ENCODE measurements at places on chromosomes 6 and 20.

DNA sequence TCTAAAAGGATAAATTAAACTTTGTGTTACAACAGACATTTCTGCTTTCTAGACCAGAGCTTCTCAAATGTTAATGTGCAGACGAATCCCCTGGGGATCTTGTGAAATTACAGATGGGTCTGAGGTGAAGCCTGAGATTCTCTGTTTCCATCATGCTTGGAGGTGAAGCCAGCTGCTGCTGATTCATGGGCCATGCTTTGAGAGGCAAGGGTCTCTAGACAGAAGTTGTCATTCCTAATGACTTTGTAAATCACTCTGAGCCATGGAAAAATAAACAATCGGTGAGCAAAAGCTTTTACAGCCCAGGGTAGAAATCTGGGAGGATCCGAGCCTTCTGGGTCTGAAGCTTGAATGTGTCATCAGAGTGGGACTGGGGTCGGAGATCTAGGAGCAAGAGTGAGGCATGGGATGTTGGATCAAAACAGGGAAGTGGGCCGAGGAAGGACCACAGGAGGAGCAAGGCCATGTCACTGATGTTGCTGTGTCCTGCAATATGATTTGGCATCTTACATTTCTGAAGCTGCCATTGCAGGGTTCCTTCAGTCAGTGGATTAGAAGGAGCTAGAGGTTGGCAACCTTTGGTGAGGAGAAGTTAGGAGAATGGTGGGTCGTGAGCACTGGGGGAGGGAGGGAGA is 77.3 kb downstream of the TRMT11 start:
- no peak for DNase-seq

- DNase-seq = no peak
Measured at GRCh38 chr20:3785240-3786125, 1.1 kb downstream of the CENPB start.

- DNase-seq = no peak
Measured at GRCh38 chr6:153135681-153136080, 4.6 kb upstream of the RGS17 start.

GRCh38 chr6:31860349-31860748 is 2.3 kb downstream of the NEU1 start:
- DNase-seq = no peak

DNA sequence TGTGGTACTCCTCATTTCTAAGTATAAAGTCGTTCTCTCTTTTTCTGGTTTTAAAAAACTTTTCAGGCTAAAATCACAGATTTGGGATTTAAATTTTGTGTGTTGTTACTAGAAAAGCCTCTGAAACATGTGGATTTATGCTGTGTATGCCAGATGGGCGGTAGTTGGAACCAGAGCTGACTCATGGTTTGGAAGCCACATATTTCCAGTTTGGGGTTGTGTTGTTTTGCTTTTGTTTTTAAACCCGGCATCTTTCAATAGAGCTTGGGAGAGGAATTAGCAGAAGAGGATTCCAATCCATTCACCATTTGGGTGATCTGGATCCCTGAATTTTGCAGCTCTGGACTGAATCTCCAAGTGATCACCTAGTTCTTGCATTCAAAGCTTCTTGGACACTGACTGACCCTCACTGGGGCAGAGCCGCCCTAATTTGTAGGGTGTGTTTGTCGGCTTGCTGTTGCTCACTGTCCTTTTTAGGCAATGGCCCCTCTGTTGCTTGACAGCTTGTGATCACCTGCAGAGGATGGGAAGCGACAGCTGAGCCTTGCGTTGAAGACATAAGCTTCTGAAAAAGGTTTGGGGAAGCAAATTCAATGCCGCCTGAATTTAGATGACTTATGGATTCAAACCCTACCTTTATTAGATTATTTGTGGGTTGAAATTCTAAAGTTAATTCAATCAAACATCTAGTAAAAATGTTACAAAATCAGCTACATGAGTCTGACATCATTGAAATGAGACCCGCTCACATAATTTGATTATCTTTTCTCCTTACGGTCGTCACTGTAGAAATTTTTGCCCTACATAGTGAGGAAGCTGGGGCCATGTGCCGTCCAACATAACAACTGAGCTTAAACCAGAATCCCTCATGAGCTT is 79.9 kb upstream of the CD83 start:
- DNase-seq = no peak

DNA sequence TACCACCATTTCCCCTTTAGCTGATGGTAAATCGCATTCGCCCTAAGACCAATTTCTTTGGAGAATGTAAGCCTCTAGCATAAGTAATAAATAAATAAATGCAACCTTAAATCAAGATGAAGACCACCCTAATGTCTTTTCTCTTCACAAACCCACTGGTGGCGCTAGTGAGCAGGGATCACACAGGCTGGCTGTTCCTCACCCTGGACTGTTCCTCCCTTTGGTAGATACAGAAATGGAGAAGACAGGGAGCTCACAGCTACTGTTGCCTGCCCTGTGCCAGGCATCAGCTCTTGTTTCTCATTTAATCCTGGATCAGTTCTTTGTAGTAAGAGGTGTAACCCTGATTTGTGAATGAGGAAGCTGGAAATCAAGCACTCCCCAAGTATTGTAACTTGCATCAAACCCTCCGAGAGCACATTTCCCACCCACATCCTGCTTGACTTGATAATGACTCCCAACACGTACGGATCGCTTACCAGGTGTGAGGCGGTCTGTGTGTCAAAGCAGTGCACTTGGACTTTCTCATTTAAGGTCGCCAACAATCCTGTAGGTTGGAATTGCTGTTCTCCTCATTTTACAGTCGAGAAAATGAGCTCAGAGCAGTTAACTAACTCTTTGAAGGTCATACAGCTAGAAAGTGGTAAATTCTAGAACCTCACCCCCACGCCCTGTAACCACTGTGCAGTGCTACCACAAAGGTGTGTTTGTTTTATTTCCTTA is 236.1 kb downstream of the TSHZ2 start:
- no peak for DNase-seq

DNA sequence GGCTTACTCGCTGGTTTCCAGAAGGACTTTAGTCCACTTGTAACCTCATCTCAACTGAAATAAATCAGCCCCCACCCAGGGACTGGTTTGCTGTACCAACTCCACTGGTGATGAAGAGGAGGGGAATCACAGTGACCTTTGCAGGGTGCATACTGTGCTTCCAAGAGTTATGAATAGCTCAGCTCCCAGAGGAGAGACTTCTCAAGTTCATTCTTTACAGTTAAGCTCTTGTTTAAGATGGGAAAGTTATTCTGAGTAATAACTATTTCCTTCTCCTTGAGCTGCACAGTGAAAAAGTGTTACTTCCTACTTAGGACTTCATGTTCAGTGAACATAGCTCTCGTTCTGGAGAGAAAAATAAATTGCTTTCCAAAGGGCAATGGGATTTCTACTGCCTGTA is 166.5 kb upstream of the ECI2 start:
- no peak for DNase-seq

GRCh38 chr6:23330632-23331031 is 761.3 kb downstream of the HDGFL1 start:
- no peak for DNase-seq

GRCh38 chr20:16528078-16528477 is 45.2 kb downstream of the KIF16B start:
- no peak for DNase-seq

DNA sequence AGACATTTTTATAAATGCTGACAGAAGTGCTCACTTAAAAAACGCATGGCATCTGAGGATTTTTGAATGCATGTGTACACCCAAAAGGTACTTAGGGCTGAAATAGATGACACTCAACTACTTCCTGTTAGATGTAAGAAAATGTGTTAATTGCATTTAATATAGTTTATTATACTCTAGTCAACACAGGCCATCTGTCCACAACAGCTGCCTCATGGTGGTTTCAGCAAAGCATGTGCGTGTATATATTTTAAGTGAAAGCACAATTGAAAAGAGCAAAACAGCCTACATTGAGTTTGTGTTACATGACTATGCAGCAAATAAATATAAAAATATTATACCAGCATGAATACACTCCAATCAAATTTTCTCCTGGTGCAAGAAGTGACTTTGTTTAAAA is 1233.0 kb upstream of the EYS start:
- peak; percentile 44 for DNase-seq

DNA sequence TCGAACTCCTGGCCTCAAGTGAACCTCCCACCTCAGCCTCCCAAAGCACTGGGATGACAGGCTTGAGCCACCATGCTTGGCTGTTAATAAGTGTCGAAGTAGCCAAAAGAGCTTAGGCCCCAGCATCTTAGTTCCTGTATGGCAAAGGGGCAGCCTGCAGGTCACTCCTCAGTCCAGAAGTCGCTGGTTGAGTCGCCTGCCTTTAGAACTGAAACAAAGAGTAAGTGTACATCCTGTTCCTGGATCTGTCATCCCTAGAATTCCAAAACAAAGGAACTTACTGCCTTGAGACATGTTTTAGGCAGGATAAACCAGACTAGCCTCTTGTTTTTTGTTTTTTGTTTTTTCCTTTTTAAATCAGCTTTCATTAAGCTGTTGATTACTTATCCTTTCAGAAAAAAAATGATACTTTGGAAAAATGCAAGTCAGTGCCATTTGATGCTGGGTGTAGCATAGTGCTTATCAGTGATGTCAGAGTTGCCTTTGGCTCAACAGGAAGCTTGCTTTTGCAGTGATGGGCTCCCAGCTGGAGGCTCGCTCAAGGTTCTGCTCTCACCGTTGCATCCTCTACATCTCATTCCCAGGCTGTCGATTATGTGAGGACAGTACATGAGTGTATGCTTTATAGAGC is 9.0 kb downstream of the ACTR5 start:
- no peak for DNase-seq

- no peak for DNase-seq
Measured at GRCh38 chr6:132931313-132931712, 116.9 kb downstream of the RPS12 start.

- no peak for DNase-seq
Measured at GRCh38 chr6:11535801-11536230, 1.7 kb upstream of the TMEM170B start.

GRCh38 chr6:43070028-43070632 is 6.0 kb upstream of the PTK7 start:
- peak; percentile 32 for DNase-seq

GRCh38 chr20:9019833-9020232 is 49.1 kb upstream of the PLCB4 start:
- no peak for DNase-seq

- no peak for DNase-seq
Measured at GRCh38 chr6:163687075-163687474, 272.6 kb downstream of the QKI start.

- DNase-seq = no peak
Measured at GRCh38 chr6:35977308-35977707, 47.1 kb downstream of the SLC26A8 start.

DNA sequence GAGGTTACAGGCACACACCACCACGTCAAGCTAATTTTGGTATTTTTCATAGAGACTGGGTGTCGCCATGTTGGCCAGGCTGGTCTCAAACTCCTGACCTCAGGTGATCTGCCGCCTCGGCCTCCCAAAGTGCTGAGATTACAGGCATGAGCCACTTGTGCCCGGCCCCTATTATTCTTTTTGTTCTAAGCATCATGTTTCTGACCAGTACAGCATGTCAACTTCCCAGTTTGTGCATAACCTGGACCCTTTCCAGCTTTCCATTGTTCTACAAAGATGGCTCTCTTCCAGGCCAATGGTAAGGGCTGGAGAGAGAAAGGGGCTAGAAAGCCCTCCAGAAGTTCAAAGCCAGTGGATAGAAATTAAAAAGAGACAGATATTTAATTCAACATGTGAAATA is 91.3 kb upstream of the TNFAIP3 start:
- no peak for DNase-seq

GRCh38 chr6:104324301-104324700 is 535.4 kb downstream of the HACE1 start:
- DNase-seq = no peak

DNA sequence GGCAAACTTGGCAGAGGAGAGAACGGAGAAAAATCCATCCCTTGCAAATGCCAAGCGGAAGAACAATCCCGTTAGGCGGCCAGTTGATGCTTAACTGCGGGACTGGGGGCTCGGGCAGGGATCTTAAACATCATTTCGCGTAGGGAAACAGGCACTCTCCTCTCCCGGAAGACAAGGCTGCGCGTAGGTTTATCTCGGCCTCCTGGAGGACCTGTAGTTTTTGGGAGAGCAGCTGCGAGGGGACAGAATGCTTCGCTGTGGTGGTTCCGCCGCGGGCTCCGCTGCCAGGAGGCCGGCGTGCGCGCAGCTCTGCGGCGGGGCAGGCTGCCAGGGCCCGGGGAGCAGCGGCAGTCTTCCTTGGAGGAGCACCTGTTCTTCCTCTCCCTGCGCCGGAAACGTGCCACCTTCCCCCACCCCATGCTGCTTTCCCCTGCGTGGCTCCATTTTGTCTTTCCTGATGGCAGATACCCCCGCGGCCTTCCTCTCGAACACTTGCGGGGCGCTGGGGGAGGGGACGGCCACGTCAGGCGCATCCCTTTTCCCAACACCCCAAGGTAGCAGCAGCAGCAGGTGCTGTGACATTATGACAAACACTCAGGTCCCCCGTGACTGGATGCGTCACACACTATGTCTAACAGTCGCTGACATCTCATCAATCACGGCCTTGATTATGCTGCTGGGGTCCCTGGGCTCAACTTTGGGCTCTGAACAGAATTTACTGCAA is 230.7 kb upstream of the BTBD3 start:
- peak; percentile 86 for DNase-seq

DNA sequence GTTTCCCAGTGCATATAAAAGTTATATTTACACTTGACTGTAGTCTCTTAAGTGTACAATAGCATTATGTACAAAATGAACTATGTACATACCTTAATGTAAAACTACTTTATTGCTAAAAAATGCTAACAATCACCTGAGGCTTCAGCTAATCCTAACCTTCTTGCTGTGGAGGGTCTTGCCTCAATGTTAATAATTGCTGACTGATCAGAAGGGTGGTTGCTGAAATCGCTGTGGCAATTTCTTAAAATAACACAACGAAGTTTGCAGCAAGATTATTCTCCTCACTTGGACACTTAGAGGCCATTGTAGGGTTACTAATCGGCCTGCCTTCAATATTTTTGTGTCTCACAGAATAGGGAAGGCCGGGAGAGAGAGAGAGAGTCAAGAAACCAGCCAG is 24.7 kb upstream of the MICB start:
- no peak for DNase-seq

- no peak for DNase-seq
Measured at GRCh38 chr6:158237656-158238055, 69.5 kb downstream of the GTF2H5 start.

DNA sequence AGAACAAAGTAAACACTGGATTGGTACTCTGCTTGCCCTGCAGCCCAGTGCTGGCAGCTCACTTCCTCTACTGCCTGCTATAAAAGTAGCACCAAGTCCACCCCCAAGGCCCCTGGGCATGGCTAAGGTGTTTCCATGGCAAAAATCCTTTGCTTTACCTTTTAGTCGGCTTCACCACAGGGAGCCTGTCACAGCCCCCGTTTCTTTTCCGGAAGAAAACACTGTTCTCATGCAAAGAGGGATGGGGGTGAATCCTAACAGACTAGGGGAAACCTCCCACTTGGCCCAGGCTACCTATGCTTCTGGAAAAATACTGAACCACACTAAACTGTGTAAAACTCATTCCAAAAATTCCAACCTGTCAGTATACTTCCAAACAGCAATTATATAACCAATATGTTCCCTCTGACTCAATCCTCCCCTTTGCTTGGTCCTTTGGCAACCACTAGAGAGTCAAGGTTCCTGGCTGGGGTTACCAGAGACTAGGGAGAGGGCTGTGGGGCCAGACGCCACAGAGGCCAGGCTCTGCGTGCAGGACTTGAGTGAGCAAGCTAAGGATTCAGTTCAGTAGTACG is 16.1 kb downstream of the PPIL1 start:
- no peak for DNase-seq

GRCh38 chr6:119034827-119035458 is 43.5 kb downstream of the FAM184A start:
- DNase-seq = no peak

All from NCI-H2081 (cell line).